ENCODE measurements at places on chromosomes 5 and 9.

DNA sequence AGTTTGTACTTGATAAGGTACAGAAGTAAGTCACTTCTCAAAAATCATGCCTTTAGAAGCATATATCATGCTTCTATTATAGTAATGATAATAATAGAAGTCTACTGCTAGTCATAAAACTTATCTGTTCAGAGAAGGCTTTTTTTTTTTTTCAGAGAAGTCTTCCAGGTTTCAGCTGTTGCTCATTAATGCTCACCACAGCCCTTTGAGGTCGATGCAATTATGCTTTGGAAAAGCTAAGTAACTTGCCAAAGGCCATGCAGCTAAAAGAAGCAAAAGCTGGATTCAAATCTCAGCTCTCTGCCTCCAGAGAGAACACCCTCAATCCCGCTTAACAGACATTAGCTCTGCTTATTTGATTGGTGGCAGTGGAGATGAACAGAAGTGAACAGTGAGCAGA is 150.8 kb downstream of the DOCK8 start:
- DNase-seq: no peak

GRCh38 chr9:4690144-4690543 is 10.8 kb downstream of the CDC37L1 start:
- DNase-seq: no peak

DNA sequence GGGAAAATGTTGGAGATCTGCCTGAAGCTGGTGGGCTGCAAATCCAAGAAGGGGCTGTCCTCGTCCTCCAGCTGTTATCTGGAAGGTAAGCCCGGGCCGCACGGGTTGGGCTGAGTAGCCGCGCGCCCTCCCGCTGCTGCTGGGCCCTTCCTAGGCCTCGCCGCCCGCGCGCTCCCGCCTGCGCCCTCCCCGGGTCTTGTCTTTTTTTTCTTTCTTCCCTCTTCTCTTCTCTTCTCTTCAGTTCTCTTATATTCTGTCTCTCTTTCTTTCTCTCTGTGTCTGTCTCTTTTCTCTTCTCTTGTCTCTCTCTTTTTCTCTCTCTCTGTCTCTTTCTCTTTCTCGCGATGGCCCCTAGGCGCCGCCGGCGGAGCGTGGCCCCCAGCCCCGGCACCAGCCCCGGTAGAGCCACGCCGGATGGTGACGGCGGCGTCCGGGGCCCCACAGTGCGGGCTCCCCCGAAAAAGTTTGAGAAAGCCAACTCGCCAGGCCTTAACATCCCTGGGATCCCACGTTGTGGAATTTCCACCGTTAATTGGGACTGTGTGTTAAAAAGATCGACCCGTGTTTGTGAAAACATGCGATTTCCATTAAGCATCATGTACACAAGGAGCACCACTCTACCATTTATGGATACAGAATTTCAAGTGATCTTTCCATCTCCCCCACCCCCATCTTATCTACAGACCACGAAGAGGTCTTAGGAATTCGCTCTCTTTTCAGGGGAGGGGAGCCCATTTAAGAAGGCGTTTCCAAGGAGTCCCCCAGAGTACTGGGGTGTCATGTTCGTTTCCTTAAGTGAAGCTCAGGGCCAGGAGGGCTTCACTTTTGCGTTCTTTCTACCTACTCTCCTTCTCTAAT is 616 bp downstream of the ABL1 start:
- no peak for DNase-seq

DNA sequence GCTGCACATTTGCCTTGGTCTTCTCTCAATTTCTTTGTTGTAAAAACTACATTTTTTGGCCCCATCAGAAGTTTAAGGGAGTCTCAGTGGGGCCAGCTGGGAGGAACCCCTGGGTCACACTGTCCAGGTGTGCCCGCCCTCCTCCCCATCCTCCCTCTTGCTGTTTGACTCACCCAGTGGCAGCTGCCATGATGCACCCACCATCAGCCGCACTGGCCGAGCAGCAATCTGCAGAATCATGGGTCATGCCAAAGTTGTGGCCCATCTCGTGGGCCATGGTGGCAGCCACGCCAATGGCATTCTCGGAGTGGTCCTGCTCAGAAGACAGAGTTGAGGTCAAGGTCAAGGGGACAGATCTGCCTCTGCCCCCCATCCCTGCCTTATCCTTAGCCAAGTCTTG is 45.5 kb downstream of the NIPAL4 start:
- no peak for DNase-seq

DNA sequence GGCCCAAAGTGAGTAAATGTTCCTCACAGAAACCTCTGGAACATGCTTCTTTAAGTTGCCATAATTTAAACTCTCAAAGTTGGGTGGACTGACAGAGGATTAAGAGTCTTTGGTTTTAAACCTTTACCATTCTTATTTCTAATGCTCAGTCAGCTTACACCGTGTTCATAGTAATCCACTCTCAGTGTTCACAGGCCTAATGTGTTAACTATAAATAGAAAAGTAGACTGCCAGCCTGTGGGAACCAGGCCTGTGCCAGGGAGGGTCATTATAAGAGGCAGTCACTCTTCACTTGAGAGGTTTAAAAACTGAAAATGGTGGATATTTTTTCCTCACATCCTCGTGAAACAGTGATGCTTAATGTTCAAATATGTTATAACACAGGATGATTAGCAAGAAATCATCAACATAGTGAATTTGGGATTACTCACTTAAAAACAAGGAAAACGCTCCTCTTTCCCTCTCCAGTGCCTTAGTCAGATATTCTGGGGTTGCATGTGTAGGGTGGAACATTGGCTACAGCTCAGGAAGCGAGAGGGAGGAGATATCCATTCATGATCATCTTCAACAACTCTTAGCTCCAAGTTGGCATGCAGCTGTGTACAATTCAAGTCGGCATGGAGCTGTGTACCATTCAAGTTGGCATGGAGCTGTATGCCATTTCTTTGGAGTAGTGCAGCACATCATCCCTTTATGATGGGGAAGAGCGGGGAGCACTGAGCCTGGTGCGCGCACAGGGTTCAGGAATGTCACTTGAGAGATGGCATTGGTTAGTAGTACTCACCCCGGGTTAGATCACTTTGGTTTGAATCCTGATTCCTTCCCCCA is 65.8 kb downstream of the KIAA1958 start:
- DNase-seq: no peak

DNA sequence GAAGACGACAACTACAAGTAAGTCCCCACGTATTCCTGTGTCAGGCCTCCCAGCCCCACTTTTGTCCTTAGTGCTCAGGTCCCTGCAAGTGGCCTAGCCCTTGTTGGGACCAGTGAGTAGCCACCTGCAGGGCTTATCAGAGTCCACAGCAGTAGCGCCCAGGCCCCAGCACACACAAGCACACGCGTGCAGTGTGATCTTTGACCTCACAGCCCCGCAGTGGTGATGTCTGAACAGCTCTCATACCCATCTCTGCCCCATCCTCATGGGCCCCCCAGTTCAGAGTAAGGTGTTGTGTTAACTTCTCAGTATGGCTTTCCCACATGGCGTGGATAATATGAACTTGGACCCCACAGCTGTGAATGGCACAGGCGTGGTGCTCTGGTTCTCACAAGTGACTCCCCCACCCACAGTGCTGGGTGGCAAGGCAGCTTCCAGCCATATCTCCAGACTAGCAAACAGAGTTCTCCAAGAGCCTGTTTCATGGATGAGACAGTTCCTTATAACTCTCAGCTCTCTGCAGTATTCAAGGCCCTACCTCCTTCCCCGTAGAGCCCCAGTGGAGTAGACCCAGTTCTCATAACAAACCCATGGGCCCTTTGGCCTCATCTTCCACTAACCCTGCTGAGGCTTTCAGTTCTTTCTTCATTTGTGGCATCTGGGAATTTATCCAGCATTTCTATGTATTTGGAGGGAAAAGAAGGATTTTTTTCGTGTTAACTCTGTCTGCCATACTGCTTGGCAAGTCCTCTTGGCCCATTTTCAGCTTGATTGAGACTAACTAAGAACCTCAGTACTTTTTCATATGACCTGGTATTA is 46.5 kb upstream of the ANGPTL2 start:
- no peak for DNase-seq

- no peak for DNase-seq
Observed at GRCh38 chr5:73895471-73895870, 269.5 kb downstream of the ARHGEF28 start.

DNA sequence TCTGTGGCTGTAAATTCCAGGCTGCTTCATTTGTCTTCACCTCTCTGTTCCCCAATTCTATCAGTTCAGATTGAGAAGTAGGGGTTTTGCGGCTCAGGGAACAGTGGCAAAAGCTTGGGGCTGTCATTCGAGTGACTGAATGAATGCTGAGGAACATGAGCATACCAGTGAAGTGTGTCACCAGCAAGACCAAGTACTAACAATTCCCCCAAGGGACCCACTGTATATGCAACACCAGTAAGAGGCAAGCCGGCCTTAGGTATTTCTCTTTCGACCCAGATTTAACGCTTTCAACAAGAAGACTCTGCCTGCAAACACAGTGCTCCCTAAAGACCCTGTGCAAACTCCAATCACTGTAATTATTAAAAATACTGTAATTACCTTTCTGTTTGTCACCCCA is 25.8 kb downstream of the KLHL3 start:
- DNase-seq: no peak

GRCh38 chr5:1760231-1760630 is 39.4 kb downstream of the MRPL36 start:
- DNase-seq: no peak

GRCh38 chr5:116451066-116451465 is 123.6 kb downstream of the SEMA6A start:
- DNase-seq: no peak

DNA sequence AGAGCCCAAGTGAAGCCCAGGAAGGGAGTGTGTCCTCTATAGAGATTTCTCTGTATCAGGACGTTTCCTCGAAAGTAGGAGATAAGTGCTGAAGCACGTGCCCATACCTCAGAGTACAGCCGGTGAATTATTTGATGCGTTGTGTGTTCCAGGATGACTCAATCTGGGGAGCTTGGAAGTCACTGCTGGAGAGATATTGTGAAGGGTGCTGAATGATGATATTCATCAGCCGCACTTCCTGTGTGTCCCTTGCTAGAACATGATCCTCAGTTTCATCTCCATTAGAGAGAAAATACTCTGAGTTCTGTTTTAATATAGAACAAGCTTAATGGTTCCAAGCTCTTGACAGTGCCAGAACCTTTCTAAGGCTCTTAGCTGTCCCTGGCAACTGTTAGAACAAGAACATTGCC is 402.3 kb upstream of the ADAMTSL1 start:
- DNase-seq: no peak

DNA sequence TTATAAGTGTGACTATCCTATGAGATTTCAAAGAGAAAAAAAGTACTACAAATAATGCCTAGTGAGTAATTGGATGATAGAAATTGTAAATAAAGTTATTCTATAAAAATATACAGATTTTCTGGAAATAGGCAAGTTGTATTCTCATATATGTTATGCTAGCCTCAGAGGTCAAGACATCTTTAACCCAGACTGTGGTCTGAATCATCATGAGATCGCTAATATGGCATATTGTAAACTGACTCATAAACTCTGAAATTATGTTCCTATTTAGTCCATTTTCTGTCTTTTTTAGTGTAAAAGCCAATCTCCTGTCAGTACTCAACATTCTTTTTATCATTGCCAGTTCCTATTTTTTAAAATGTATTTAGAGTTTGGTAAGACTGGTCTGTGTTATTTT is 14.2 kb downstream of the LOX start:
- DNase-seq: no peak

DNA sequence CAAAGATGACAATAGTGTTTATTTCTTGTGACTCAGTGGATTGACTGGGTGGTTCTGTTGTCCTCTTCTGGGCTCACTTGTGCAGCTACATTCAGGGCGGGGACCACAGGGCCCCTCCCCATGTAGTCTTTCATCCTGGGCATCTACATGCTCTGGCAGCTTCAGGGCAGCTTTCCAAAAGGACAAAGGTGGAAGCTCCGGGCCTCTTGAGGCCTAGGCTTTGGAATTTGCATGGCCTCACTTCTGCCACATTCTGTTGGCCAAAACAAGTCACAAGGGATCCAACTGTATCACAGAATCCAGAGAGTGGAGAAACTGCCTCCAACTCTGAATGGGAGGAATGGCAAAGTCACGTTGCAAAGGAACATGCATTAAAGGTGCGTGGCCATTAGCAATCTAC is 64.3 kb downstream of the ARHGAP26 start:
- no peak for DNase-seq

DNA sequence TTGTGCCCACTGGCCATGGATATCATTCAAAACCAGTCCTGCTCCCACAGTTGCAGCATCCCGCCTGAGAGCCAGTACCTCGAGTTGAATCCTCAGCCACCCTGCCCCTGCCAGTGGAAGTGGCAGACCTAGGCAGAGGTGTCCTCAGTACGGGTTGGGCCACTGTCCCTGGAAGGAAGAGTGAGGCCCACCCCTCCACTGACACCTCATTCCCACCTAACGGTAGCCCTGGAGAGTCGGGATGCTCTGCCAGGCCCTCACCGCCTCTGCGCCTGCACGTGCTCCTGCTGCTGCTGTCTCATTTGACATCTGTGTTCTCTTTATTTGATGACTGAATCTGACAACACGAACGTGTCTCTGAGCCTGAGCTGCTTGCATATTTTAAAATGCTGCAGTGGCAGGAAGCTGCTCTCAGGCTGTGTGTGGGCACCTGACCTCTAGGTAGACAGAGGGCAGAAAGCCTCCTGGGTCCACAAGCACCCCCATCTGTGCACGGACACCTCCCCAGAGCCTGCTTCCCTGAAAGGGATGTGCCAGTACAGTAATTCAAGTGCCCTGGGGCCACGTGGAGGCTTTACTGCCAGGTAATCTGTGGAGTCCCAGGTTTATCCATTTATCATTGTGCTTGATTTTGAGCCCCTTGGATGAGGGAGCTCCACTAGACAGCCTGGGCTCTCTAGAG is 194.7 kb downstream of the CACNA1B start:
- DNase-seq: no peak

DNA sequence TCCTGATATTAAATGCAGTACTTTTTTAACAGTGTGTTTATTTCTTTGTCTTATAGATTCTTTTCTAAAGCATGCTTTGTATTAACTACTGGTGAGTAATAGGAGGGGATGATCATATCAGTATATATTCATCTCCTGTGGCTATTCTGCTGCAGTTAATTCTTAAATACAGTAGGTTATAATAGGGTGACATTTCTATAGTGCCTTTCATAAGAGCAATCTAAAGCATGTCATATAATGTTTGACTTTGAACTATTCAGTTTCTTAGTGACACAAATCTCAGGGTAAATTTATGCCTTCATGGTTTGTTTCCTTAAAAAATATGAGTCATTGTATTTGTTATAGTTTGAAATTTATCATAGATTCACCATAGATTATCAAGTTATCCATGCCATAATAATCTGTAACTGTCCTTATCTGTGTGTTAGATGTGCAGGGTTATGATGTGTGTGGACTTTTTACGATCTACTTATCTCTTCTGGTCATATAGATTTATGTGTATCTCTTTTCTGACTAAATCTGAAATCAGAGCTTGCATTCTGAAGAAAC is 1019.5 kb downstream of the NR2F1-AS1 start:
- DNase-seq: no peak

DNA sequence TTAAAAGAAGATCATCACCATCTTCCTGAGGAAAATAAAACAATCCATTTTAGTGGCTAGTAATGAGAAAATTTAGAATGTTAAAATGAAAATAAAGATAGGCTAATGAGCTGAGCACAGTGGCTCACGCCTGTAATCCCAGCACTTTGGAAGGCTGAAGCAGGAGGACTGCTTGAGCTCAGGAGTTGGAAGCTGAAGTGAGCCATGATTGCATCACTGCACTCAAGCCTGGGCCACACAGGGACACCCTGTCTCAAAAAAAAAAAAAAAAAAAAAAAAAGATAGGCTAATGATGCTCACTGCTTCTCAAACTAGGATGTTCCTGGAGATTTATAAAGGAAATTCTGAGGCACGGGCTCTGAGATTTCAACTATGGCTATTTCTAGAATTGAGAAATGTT is 50.3 kb downstream of the CPLANE1 start:
- DNase-seq: no peak

Data from H54 (cell line).